ENCODE measurements at places on chromosomes 2 and 18.

GRCh38 chr18:48345596-48345995 is 63.6 kb downstream of the ZBTB7C start:
- DNase-seq: no peak

- no peak for DNase-seq
Observed at GRCh38 chr18:7632152-7633098, 65.3 kb downstream of the PTPRM start.

GRCh38 chr2:226187156-226187555 is 612.5 kb downstream of the IRS1 start:
- no peak for DNase-seq

DNA sequence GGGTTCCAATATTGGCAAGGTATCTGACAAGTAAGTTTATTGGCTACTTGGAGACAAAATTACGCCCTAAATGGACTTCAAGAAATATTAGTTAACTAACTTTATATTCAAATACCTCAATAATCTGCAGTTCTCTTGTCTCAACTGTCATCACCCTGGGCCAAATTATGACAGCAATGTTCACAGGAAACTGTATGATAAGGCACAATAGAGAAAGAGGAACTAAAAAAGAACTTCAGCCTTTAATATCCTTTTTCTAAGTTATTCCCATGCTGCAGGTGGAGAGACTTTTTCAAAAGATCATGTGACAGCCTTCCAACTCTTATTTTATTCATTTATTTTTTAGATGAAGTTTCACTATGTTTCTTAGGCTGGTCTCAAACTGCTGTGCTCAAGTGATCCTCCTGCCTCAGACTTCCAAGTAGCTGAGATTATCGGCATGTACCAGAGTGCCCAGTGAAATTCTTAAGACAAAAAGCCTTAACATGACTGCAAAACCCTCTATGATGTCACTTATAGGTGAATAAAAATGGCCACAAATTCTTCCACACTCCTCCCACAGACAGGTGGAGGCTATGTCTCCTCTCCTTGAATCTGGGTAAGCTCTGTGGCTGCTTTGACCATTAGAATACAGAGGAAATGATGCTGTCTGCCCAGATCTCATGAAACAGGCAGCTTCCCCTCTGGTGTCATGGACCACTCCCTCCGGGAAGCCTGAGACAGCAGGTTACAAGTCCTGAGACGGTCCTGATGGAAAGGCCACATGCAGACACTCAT is 211.0 kb downstream of the TGIF1 start:
- no peak for DNase-seq

DNA sequence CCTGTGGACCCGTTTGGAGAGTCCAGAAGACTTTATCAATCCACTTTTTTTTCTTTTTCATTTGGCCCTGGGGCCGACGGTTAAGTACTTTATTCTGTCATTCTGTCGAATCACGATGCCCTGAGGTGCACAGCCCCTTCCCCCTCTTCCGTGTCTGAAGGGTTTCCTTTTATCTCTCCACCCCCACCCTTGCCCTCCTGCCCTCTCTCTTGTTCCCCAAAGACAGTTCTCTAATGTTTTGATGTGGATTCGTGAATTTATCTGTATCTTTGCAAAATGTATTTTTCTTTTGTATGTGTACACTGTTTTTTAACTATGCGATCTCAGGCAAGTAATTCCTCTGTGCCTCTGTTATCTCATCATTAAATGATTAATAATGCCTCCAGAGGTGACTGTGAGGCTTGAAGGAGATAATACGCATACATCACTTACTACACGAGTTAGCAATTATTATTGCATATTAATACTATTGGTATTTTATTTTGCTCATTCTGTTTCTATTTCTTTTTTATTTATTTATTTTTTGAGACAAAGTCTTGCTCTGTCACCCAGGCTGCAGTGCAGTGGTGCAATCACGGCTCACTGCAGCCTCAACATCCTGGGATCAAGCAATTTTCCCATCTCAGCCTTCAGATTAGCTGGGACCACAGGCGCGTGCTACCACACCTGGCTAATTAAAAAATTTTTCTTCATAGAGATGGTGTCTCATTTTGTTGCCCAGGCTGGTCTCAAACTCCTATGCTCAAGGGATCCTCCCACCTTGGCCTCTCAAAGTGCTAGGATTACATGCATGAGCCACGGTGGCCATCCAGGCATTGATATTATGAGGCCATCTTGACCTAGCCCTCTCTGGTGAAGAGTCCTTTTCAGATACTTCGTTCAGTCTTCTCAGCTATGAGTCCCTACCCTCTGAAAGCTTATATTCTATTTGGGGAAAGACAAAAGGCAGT is 1.4 kb upstream of the CASP8 start:
- peak; percentile 66 for DNase-seq

DNA sequence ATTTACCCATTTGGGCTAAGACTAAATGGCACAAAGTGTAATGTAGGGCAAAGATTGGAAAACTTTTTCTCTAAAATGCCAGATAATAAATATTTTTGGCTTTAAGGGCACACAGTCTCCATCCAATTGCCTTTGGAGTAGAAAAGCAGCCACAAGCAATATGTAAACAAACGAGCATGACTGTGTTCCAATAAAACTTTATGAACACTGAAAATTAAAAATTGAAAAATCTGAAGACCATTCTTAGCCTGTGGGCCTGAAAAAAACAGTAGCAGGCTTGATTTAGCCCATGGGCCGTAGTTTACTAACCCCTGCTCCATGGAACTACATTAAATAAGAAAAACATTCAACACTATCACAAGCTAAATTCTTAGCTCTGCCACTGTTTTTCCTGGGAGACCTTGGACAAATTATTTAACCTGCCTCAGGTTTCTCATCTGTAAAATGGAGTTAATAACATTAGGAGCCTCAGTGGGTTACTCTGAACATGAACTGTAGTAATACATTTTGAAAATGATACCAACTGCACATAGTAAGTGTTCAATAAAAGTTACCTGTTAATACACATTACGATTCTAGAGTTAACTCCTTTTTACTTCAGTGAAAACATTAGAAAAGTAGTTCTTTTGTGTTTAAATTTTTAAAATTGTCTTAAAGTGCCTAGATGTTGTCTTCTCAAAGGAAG is 1.3 kb downstream of the IFIH1 start:
- no peak for DNase-seq

DNA sequence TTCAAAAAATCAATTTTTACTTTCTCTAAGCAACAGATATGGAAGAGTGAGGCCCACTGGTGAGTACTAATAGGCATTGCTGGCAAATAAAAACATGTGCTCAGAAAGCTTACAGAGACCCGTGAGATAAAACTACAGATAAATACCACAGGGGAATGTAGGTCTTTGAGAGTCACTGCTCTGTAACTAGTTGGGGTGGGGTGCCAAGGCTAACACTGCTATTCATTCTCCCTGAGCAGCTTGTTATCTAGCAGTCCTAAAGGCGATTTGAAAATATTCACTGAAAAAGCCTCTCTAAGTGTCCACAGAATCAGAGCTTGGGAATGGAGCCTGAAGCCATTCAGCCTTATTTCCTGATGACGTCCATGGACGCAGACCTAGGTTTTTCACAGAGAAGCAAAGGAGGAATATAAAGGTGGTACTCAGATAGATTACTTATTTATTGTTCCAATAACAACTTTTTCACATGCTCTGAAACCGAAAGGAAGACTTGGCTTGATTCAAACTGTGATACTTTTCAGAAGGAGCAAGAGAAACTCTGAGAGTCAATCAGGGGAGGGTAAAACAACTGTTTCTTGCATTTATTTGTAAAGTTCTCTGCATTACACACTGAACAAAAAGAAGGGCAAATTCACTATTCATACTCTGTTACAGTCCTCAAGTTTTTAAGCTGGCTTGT is 188.4 kb downstream of the PPP1R1C start:
- DNase-seq: no peak

GRCh38 chr2:237915576-237915975 is 51.2 kb upstream of the UBE2F start:
- no peak for DNase-seq

DNA sequence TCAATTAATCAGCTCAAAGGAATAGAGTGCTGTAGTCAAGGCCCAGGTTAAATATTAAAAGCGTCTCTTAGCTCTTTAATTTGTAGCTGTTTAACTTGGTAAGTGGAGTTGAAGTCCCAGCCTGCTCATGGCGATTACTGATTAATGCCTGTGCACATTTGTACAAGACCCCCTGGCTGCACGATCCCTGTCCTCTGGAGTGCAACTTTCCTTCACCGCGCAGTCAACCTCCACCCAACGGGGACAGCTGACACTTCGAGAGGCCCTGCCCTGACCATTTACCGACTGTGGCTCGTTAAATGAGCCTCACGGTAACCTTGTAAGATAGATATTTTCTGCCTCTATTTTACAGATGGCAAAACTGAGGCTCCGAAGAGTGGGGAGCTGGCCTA is 5.5 kb upstream of the CYS1 start:
- no peak for DNase-seq

DNA sequence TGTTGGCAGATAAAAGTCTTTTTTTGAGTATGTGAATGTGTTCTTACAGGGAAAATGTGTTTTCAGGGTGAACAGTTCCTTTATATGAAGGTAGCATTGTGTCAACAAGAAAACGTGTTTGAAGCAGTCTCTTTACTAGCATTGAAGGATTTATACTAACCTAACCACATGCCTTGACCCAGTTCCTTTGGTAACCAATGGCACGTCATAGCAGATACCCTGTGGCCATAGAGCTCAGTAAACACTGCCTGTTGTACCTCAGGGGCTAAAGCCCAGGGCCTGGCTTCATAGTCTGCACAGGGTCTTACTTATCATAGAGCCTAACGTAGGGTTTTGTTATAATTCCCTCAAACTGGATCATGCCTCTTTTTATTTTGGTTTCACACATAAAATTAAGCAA is 32.1 kb upstream of the NFU1 start:
- no peak for DNase-seq

DNA sequence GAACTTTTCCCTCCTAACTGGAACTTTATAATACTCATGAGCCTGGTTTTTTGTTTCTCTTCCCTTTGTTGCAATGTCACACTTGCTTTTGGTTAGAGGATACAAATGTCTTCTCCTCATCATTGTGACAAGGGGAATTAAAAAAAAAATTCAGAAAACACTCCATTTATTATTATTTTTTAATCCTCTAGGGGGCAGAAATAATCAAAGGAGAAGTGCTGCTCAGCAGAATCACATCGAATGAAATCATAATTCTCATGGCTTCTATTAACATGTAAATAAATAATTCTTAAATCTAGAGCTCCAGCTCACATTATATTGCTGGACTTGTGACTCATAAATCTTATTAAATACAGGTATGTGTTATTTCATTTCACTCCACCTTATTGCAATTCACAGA is 273.8 kb downstream of the TRIB2 start:
- no peak for DNase-seq

- no peak for DNase-seq
Observed at GRCh38 chr2:238640486-238640885, 207.4 kb upstream of the TWIST2 start.

DNA sequence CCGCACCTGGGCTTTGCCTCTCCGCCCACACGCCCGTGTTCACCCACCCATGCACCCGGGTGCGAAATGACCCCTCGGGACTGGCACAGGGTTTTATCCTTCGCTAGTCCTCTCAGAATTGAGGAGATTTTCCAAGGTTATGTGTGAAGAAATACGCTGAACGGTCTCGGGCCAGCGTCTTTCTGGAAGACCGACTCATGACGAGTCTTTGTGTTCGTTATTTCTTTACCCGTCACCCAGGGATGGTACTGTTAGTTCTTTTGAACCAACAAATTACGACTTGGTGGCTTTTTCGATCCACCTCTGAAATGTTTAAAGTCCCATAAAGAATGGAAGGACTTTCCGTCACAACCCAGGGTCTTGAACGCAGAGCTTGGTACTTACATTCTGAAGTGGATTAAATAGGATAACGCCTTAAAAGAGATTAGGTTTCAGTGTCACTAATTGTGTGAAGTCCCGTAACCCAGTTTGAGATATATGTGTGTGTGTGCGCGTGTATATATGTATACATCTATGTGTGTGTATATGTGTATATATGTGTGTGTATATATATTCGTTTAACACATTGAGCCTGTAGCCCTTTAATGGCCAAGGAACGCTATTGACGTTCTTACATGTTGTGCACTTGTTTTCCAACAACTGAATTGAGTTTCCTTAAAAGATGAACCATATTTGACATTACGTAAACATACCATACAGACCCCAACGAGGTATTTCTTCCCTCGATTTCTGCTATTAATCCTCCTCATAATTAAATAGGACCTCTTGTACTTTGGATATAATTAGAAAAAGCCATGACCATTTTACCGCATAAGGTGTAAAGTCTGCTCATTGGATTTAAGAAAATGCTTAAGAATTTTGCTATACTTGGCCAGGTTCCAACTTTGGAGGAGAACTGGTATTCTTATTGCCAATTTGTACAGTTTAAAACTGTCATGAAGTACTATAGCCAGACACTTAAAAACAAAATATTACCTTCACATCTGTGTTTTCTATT is 889 bp downstream of the ZC3H15 start:
- DNase-seq: peak; percentile 51
